AG04450 (cell line): ENCODE measurements at places on chromosomes 7 and 10.

DNA sequence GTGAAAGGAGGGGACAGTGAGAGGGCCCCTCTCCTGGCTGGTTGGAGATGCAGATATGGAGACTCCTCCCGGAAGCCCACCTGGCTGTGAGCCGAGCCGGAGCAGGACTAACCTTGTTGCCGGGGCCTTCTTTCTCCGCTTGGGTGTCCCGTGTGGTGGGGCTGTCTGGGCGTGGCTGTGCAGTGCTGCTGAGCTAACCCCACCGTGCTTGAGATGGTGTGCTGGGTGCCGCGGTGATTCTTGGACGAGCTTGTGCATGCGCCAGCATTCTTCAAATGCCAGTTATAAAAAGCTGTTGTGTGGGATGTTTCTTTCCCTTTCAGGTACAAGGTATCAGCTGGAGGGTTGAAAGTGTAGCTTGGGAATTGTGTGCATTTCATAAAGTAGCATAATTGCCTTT lies 48.8 kb downstream of the DAGLB start:
- DNase-seq, result no peak

- no peak for DNase-seq
Measured at GRCh38 chr7:106721816-106722785, 61.1 kb upstream of the CCDC71L start.

DNA sequence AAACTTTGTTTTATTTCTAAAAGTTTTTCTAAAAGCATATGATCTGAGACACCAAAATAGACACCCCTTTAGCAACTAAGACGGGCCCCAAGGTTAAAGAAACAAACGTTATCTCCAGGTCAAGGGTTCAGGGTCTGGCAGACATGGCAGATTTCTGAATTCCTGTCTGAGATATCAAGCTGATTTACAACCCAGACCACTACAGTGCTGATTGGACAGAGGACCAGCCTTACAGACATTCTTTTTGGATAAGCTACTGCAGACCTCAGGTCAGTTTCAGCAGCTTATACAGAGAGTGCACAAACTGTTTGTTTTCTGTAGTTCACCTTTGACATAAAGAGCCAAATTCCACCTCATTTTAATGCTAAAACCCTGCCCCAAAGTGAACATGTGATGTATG lies 34.8 kb downstream of the SVOPL start:
- DNase-seq, result no peak

DNA sequence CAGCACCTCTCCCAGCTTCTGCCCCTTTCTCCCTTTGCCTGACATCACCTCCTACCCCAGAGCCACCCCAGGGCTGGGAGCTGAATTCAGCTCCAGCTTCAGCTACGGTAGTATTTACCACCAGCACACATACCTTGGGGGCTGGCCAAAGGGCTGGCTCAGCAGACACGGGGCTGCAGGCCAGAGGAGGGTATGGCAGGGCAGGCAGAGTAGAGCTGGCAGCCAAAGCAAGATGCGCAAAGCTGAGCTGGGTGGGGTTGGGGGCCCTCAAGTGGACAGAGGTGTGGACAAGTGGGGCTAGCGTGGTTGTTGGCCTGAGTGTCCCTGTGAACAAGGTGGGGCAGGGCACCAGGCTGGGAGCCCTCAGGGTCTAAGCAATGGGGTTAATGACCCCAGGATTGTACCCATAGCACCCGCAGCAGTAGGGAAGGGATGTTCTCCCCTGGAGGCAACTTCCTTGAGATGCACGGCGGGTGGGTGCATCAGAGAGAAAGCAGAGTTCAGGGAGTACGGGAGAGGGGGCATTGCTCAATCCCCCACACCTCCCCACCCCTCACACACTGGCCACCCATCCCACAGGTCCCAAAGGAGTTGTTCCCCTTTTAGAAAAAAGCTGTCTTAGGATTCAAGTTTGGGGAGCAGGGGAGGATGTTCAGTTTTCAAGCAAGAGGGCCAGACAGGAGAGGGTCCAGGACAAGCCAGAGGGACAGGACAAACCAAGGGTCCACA lies 8.0 kb downstream of the VSIR start:
- DNase-seq, result no peak

DNA sequence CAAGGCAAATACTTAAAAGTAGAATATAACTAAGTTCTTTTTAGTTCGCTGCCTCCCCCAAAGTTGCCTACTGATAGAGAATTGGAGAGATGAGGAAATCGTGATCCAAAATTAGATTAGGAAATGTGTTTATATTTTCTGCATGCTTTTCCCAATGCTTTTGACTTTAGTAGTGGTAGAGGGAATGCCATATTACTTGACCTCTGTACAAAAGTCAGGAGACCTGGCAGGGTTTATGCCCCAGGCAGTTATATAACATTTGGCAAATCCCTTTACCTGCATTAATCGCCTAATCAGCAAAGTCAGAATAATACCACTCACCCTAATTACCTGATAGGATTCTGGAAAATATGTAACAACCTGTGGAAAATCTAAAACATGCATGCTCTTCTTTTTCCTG lies 142.9 kb downstream of the ANKRD30A start:
- DNase-seq, result no peak

DNA sequence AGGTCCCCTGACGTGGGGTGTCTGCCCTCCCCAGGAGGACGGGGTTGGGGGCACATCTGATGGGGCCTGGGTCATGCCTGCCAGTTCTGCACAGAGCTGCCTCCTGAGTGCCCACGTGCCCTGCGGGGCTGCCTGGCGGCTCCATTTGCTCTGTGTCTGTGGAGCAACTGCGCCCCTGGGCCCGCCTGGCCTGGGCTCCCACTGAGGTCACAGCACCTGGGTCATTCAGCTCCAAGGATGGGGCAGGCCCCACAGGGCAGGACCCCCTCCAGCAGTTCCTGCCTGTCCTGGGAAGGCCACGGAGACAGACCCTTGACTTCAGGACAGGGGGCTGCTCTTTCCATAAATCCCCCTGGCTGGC lies 590.6 kb downstream of the PTPRN2 start:
- DNase-seq, result no peak

GRCh38 chr7:53094191-53094590 lies 58.8 kb downstream of the POM121L12 start:
- DNase-seq, result no peak

- DNase-seq, result no peak
Measured at GRCh38 chr10:24239289-24240040, 30.5 kb downstream of the KIAA1217 start.

- DNase-seq, result no peak
Measured at GRCh38 chr10:110150046-110150445, 57.4 kb upstream of the MXI1 start.
